ENCODE measurements at places on chromosomes 4 and X.

- no peak for DNase-seq
Observed at GRCh38 chr4:139392797-139393196, 61.1 kb upstream of the RAB33B start.

- no peak for DNase-seq
Observed at GRCh38 chr4:155675709-155676429, 9.2 kb downstream of the GUCY1A1 start.

- no peak for DNase-seq
Observed at GRCh38 chr4:36325926-36326325, 44.5 kb downstream of the DTHD1 start.

GRCh38 chr4:2570551-2571222 is 34.2 kb downstream of the FAM193A start:
- DNase-seq = no peak
